ENCODE measurements at places on chromosomes 13 and 19.

GRCh38 chr13:48950501-48950875, 25.2 kb upstream of the FNDC3A start:
- DNase-seq = no peak

GRCh38 chr19:2491130-2491801, 15.3 kb downstream of the GADD45B start:
- DNase-seq = no peak

- DNase-seq = no peak
Observed at GRCh38 chr13:97889803-97890202, 63.7 kb upstream of the IPO5 start.

- DNase-seq = no peak
Observed at GRCh38 chr13:43285933-43286597, 262.7 kb downstream of the DNAJC15 start.

- DNase-seq = no peak
Observed at GRCh38 chr19:8577247-8577646, at the start of gene MYO1F. Gene MYO1F, minus strand, starts transcription at chr19:8577442. Its CDS starts 133 bp downstream, at chr19:8577309.

DNA sequence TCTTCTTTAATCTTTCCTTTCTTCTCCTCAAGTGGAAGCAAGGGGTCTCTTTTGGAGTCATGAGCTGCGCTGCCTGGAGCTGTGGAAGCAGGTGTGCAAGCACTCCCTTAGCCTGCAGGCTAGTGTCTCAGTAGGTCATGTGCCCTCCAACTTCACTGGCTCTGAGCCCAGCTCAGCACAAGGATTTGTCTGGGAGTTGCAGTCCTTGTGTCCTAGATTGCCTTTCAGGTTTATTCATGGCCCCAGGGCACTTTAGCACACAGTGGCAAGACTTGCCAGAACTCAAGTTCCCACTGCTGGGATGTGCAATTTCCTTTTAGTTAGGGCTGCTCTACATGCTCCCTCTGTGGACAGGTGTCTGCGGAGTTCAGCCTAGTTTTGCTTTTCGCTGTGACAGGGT, 211.7 kb downstream of the LIG4 start:
- DNase-seq = no peak

- DNase-seq = peak; percentile 46
Observed at GRCh38 chr19:49151267-49152118, 3.7 kb downstream of the HRC start.

DNA sequence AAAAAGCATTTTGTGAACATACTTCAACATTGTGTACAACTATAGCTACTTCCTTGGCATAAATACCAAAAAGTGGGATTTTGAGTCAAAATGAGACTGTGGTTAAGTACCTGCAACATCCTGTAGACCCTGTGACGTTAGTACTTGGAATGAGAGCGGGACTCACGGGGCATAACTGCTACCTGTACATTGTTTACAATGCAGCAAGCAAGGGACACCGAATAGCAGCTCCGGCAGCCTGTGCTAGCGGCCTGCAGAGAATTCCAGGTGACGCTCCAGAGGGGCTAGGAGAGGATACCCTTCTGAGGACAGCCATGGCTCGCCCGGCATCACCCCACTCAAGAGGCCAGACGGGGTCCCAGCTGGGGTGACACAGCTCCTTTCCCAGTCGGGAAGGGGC, 824 bp upstream of the ZNF331 start:
- no peak for DNase-seq

DNA sequence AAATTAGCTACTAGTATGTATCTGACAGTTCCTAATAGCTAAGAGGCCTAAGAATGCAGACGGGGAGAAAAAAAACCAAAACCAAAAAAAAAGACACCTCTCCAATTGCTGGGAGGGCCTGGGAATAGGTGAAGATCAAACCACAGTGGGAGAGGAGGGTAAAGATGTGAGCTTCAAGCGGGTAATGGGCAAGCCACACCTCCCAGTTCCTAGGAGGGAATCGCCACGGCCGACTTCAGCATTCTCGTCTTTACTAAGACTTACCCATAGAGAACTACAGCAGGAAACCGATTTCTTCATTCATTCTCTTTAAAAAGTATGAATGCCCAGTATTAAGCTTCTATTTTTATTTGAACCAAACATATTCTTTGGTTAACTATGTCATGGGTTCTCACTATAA, 5.6 kb upstream of the EEF1AKMT1 start:
- no peak for DNase-seq

DNA sequence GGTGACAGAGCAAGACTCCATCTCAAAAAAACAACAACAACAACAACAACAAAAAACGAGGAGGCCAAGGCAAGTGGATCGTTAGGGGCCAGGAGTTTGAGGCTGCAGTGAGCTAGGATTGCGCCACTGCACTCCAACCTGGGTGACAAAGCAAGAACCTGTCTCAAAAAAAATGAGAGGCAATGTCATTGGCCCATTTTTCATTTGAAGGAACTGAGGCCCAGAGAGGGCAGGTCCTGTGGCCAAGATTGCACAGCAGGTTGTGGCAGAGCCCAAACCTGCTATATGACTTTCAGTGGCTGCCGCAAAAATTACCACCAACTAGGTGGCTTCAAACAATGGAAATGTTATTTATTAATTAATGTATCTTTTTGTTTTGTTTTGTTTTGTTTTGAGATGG, 5.5 kb downstream of the PIK3R2 start:
- DNase-seq = no peak

DNA sequence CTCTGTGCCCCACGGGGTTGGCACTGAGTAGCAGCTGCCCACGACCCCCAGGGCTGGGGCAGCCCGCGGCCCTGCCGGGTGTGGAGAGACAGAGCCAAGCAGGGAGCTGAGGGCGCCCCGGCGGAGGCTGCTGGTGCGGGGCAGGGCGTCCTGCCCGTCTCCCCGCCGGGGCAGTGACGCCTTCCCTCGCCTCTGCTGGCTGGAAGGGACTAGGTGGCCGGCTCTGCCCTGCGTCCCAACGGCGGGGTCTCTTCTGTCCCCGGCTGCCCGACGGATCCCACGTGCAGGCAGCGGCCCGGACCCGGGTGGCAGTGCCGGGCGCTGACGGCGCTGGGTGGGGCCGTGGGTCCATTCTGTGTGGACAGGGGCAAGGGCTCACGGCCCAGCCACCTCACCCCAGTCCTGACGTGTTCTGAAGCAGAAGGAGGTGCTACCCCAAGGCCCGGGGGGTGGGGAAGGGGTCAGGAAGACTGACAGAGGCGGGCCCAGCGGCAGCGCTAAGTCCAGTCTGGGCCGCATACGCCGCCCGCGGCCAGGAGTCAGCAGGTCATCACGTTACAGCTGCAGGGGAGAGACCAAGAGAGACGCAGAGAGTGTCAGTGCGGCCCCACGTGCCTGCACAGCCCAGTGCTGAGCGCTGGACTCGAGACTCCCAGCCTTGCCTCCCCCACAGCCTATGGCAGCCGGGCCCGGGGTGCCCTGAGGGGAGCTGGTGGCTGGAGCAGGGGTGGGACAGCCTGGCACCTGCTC, 15.1 kb upstream of the PLPP2 start:
- DNase-seq = no peak

DNA sequence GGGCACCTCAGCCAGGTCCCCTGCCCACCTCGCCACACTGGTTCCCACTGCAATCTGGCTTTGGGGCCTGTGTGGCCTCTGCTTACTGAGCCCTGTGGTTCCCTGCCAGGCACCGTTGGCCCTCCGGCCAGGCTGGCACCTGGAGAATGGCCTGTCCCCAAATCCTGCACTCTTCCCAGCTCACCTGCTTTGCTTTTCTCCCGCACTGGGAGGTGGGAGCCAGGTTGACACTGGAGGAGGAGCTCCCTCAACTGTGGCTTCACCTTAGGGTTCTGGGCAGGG, 97.0 kb downstream of the SCGB2B2 start:
- no peak for DNase-seq

DNA sequence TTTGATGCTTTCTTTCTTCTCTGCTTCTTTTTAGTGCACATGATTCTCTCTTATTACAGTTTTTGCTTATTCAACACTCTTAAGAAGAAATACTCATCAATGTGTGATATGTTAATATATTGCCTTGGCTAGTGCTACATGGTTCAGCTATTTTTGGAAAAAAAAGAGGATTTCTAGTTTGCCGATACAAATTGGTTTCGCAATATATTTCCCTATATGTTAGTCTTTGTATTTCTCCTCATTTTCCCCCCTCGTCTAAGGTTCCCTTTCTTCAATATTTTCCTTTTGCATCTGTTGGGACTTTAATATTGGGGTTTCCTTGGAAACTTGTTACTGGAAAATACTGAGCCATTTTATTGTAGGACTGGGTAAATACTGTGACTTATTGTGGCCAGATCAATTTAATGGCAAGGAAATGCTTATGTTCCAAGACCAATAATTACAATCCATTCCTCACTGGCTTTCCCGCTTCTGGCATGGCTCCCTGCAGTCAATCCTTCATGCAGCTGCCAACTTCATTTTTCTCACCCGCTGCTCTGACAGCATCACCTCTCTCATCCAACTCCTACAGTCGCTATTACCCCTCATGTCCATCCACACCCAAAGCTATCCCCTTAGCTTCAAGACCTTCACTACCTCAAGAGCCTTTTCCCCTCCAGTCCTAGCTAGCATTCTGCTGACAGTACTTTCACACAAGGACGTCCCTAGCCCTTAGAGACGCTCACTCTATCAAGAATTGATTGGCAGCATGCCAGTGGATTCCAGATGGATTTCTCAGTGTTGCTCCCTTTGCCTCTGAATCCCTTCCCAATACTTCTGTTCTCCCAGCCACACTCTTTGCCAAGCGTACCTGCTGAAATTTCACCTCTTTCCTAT, 280.1 kb upstream of the TMTC4 start:
- no peak for DNase-seq
